Effector memory CD4-positive, alpha-beta T cell (primary cell): ENCODE measurements at places on chromosomes 4 and X.

DNA sequence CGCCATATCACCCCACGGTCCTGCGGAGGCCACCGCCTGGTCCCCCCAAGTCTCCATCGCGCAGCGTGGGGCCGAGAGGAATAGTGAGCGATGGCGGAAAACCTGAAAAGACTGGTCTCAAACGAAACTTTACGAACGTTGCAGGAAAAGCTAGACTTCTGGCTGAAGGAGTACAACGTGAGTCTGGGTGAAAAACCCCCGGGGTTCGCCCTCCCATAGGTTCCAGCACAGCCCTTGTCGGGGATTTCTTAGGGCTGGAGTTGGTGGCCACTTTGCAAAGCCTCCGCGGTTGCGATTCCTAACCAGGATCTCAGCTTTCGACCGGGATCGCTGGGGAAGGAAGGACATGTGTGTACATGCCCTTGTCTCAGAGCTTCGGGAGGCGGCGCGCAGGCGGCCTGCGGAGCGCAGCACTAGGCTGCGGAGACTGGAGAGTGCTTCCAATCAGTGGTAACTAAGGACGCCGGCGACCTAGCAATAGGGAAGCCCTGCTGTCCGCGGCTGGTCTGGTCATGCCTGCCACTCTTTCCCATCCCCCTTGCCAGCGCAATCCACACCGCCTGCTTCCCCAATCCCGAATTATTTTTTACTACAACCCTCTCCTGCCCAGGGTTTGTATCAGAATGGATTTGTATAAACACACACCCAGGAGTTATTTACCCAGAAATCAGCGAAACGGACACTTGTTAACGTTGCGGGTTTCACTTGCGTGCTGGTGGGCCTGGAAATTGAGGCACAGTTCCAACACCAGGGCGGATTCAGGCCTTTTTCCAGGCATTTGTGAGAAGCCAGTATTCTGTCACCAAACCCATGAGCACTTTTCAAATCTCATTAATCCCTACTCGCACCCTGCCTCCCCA is 741 bp downstream of the SPATA18 start:
- no peak for DNase-seq

- DNase-seq = no peak
Observed at GRCh38 chr4:129335276-129335675, 239.3 kb downstream of the C4orf33 start.

DNA sequence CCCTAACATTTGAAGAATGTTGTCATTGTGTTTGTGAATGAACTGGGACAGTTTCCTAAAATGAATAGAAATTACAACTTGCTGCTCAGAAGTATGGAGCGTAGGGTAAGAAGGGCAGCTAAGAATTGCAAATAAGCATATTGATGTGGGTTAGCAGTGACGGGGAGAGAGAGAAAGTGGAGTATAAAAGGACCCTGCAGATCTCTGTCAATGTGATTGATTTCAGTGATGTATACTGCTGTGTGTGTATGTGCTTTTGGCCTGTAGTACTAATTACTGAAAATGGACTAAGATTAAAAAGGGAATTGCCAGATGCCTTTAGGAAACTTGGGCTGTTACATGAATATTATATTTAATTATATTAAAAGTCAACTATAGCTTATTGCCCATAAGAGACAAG is 7.8 kb upstream of the MFAP3L start:
- no peak for DNase-seq

DNA sequence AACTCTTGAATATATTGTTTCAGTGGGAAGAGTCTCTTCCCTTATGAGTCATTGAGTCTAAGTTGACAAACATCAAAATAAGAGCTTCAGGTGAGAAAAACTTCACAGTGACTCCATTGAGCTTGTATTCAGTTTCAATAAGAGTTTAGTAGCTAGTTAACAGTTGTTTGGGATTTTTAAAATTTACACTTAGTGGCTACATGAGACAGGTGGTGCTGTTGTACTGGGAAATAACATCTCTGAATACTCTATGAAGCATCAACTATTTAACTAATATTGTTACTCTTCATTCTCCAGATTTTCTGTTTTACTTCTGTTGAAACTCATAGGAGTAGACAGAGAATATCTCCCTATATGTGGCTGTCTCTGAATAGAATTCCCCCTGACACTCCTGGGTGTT is 1609.1 kb downstream of the C4orf33 start:
- DNase-seq = no peak

DNA sequence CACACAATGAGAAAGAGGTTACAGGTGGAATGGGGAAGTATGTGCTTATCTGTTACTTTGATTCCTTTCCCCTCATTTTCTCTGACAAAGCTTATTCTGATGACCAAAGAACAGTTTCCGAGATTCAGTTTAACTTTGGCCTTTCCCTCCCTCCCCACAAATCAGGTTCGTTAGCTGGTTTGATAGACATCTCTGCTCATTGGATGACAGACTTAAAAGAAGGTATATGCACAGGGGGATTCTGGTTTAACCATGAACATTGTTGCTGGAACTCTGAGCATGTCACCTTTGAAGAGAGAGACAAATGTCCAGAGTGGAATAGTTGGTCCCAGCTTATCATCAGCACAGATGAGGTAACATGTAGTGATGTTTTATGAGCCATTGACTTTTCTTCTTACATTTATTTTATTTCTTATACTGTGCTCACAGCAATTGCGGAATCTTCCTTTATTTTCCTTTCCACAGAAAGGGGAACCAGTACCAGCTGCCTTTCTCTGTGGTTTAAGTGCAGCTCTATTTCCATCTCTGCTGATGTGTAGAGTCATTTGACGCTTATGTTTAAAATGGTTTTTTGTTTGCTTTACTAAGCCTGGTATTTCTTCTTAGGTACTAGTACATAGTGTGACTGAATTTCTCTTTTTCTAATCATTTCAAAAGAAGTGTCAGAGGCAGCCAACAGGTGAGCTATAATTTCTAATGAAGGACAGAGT is 125.0 kb downstream of the AKAP4 start:
- no peak for DNase-seq

- DNase-seq = no peak
Observed at GRCh38 chr4:37862961-37863360, 27.9 kb upstream of the TBC1D1 start.

DNA sequence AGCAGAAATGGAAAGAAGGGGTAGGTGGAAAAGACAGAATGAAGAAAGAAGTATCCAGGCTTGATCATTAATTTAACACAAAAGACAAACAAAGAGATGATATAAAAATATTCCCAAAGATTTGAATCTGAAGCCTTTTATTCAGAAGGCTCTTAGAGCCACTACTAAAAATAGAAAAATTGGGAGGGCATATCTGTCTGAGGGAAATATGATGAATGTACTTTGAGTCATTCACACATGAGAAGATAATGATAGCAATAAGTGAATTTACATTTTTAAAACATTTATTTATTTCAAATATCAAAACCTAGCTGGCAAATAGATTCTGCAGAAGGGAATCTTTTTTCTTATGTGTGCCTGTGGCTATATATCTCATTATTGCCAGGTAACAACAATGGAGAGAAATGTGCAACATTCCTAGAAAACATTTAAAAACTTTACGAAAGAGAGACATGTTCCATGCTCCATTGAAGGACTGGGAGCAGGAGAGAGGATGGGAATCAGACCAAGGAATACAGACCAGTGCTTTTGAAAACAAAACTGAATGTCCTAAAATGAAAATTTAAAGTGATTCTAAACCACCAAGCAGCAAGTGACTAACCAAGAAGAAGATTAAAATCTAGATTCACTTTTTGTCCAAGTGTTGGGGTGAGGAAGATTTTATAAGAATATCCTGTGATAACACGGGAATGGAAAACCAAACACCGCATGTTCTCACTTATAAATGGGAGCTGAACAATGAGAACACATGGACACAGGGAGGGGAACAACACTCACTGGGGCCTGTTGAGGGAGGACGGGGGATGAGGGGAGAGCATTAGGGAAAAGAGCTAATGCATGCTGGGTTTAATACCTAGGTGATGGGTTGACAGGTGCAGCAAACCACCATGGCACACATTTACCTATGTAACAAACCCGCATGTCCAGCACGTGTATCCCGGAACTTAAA is 41.2 kb downstream of the ANXA5 start:
- no peak for DNase-seq

DNA sequence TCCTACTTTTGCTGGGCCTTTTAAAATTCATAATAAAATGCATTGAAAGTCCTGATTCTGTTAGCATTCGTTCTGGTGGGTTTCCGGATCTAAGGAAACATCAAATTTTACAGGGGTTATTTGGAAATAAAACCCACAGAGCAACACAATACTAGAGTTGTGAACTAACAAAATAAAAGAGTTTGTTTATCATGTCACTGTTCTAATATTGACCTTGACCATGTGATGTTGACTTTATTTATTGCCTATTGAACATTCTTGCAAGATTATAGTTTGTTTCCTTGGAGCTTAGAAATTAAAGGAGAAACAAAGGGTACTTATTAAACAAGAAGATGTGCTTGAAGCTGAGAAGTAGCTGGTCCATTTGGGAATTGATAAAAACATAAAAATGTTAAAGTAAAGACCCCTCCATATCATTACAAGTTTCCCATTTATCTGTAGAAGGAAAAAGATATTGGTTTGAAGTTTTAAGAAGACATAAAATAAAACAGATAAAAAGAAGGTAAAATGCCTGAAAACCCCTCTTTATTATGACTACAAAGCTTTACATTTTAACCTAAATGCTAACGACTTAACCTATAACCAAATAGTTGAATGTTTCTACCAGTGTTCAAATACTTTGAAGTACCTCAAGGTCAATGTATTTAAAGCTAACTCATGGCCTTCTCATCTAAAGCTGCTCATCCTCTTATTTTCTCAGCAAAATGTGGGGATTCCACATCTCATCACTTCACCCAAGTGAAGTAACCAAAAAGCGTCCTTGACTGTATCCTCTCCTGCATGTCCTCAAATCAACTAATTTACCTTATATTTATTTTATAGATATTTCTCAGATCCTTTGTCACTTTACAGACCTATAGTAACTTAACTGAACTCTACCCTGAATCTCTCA is 179.6 kb downstream of the GASK1B start:
- DNase-seq = no peak

DNA sequence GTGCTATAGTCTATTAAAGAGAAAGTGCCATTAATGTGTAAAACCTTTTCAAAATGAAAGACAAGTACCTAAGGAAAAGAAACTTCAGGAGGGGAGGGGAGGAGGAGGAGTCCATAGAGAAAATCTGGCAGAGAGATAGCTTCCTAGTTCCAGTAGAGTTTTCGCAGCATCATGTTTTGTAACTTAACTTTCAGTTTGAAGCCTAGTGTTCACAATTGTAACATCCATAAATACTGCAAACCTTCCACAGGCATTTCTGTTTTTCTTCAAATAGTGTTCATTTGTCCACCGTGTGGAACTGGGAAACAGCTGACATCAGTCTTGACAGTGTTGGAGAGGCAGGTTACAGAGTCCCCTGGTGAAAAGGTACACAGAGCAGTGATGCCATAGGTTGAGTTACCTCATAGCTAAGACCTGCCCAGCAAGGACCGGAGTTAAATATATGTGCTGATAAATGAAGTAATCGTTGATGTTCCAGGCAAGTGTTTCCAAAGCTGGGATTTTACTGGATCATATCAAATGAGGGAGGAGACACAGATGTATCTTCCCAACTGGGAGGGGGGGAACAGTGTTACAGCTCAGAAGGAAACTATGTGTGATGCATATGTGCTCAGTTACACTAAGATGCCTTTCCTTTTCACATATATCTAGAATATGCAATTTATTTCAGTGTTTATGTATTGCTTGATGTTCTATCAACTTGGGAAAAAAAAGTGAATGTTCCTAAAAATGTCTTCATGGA is 369.5 kb upstream of the FAM241A start:
- DNase-seq = no peak

- no peak for DNase-seq
Observed at GRCh38 chr4:70984589-70984988, 8.9 kb upstream of the DCK start.

DNA sequence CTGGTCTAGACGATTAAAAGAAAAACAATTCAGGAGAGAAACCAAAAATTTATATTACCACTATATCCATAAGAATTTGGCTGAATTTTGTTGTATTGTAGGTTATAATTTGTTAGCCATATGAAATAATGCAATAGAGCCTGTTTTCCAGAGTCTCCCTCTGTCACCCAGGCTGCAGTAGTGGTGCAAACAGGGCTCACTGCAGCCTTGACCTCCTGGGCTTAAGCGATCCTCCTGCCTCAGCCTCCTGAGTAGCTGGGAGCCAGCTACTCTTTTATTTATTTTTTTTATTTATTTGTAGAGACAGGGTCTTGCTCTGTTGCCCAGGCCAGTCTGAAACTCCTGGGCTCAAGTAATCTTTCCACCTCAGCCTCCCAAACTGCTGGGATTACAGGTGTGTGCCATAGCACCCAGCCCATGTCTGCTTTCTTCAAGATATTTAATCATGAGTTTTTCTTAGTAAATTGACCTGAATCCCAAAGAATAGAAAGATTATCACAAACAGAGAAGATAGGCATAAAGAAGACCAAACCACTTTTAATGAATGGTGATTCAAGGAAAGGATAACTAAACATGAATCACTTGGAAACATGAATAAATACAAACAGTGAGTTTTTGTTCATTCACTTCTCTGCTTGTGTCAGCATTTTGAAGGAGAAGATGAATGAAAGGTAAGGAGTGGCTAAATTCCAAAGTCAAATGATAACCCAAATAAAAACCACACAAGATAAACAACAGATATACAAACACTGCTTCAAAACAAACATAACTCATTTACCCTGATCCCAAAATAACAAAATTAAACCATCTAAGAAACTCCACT is 82.1 kb downstream of the PPP3CA start:
- no peak for DNase-seq

- DNase-seq = no peak
Observed at GRCh38 chr4:53601251-53601764, 10.0 kb upstream of the LNX1 start.

- no peak for DNase-seq
Observed at GRCh38 chr4:172207886-172208285, 394.7 kb downstream of the GALNTL6 start.

DNA sequence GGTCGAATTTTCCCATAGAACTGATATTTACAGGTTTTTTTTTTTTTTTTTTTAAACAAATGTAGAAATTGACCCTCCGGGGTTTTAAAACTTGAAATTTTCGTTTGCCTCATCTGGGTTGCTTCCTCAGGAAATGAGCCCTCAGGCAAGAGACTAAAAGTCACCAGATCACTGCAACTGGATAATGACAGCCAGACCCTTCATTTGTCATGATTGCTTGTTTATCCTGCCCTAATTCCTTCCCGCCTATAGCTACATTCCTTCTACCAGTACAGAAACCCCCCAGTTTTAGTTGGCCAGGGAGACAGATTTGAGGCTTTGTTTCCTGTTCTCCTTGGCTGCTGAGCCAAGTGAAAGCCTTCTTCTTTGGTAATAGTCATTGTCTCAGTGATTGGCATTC is 44.0 kb upstream of the IGFBP7 start:
- no peak for DNase-seq

DNA sequence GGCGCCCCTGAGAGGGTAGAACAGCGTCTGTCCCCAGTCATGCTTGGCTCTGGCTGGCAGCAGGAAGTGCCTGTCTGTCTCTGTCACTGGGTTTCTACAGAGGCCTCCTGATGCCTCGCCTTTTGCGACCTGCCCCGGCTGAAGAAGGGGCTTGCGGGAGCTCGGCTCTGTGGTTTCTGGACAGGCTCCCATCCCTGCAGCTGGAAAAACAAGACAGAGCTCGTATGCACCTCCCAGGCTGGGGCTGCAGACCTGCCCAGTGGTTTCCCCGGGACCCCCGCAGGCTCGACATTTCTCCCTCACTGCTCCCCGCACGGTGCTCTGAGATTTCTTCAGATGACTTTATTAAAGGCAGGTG is 57.0 kb upstream of the SORCS2 start:
- DNase-seq = no peak
